AG20443 (cell line): ENCODE measurements at places on chromosomes 1 and 21.

DNA sequence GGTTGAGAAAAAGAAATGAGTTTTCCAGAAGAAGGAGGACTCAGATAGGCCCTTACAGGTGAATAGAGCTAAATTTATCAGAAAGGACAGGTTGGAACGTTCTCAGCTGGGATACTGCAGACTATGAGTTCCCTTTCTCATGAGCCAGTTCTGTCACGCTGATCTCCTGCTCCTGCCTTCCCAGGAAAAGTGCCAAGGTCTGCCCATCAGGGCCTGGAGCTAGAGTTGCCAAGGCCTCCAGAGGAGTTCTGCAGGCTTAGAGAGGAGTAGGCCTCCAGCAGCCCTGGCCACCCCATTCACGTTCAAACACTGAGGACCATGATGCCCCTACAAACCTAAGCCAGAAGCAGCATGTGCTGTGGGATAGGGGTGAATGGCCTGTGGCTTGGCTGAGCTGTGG is 126.8 kb upstream of the TNR start:
- DNase-seq = no peak

DNA sequence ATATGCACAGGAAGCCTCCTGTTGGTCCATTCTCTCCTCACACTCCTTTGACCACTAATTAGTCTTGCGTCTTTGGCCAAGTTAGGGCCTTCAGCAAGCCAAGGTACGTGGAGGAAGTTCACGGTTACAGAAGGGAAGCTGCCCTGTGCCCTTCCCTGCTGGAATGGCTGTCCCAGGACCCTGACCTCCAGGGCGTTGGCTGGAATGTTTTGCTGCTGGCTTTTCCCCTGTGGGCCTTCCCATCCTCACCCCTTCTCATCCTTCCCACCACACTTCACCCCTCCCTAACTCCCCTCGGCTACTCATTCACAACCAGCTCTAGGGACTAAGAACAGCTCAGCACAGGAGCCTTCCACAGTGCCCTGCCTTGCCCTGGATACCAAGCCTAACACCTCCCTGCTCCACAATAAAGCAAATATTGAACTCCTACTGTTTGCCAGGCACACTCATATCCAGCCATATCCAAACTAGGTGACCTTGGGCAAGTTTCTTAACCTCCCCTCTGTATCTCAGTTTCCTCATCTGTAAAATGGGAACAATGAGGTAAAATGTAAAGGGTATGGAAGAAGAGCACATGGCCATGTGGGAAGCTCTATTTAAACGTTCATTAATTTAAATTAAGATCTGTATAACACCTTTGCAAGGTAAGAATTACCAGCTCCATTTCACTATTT is 8.8 kb upstream of the CDCP2 start:
- DNase-seq = no peak

GRCh38 chr1:31488528-31488927 is 75.5 kb downstream of the SERINC2 start:
- DNase-seq = no peak

- no peak for DNase-seq
These were observed 175.3 kb downstream of the RERE start for GRCh38 chr1:8642114-8642513.

DNA sequence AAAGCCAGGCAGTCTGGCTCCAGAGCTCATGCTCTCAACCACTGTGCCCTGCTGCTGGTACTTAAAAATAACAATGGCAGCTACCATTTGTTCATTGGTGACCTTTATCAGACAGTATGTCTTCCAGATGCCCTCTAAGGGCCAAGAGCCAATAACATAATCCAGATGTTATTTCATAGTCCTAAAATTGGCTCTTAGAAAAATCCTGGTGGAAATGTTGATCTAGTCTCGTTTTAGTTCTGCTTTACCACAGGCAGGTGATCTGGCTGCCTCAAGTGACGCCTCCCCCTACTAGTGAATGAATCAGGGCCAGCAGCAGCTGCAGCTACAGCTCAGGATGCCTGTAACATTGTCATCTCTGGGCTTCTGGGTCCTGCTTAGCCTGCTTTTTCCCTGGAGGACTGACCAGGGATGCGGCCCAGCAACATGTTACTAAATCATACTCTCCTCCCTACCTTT is 12.6 kb upstream of the HMGN2 start:
- no peak for DNase-seq

GRCh38 chr1:165298203-165298820 is 58.2 kb downstream of the LMX1A start:
- no peak for DNase-seq

- DNase-seq = no peak
These were observed 213.5 kb upstream of the MAP1LC3C start for GRCh38 chr1:242212401-242212800.

- no peak for DNase-seq
These were observed 5.4 kb upstream of the ALPL start for GRCh38 chr1:21503706-21504377.

DNA sequence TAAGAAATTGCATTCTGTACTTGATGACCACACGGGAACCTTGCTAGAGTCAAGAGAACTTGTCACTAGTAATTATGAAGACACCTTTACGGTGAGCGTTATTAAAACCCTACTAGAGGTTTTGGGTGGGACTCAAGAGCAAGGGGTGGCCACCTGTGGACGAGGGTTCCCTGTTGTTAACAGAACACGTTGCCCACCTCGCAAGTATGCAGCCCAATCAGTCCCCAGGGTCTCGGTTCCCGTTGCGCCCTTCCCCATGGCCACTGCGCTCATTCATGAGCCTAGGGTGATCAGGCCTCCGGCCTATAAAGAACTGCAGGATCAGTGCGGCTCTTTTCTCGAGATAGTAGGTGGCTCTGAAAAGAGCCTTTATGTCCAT is 30.2 kb upstream of the RNF187 start:
- DNase-seq = no peak

DNA sequence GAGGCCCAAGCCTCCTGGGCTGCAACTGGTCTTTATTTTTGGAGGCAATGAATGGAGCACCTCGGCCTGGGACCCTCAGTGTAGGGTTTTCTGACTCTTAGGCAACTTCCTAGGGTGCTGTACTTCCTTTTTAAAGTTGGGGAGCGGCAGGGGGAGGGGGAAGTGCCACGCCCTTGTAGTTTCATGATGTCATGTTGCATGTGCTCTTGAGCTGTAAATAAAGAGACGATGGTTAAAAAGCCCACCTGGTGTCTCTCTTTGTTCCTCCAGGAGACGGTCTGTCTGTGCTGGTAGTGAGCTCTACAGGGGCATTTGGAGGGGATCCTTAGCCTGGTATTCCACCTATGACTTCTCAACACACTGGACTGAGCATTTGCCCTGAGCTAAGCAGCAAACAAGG is 10.3 kb upstream of the AGTRAP start:
- no peak for DNase-seq

DNA sequence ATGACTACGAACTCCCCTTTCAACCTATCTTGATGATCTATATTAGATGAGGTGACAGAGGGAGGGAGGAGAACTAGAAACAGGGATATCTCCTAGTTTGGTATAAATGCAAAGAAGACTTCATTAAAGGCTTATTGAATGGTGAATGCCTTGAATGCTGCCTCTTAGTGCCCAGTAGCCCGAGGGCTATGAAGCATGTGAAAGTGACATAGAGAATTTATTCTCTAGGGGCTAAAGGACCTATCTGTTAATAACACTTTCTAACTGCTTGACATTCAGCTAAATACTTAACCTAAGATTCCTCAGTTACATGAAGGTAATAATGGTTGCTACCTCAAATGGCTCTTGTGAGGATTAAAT is 764.1 kb downstream of the LTN1 start:
- no peak for DNase-seq
